Psoas muscle (tissue), 8 donors: ENCODE measurements at places on chromosomes 5 and 9. TPM values are rescaled to one million over a fixed set of nuclear protein-coding genes. Genes with fewer than 3 reads are reported as not detected.

GRCh38 chr9:110087605-110088004 lies 120.4 kb downstream of the C9orf152 start:
- H3K4me3 ChIP-seq: no peak overlapping the region
- H3K27ac ChIP-seq: no peak overlapping the region
- no peak for DNase-seq
- no peaks in the 10 kb centered on the region for H3K36me3 ChIP-seq
- no peaks in the 10 kb centered on the region for H3K27me3 ChIP-seq

DNA sequence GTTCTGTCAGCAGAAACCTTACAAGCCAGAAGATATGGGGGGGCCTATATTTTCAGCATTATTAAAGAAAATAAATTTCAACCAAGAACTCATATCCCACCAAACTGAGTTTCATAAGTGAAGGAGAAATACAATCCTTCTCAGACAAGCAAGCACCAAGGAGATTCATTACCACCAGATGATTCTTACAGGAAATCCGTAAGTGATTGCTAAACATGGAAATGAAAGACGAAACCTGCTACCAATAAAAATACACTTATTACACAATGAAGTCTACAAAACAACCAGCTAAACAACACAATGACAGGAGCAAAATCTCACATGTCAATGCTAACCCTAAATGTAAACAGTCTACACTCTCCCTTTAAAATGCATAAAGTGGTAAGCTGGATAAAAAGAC lies 17.8 kb upstream of the C9orf72 start:
- H3K27me3 ChIP-seq: peaks cover 2% of the 10 kb centered on the region
- no peak overlapping the region for H3K4me3 ChIP-seq
- DNase-seq: no peak
- no peak overlapping the region for H3K27ac ChIP-seq
- no peaks in the 10 kb centered on the region for H3K4me1 ChIP-seq

GGTA1 gene
- total RNA-seq: 1.7 TPM

- no peak overlapping the region for H3K27ac ChIP-seq
- H3K27me3 ChIP-seq: no peaks in the 10 kb centered on the region
- no peaks in the 10 kb centered on the region for H3K4me1 ChIP-seq
- no peak overlapping the region for H3K4me3 ChIP-seq
- no peak for DNase-seq
Measured at GRCh38 chr5:86918246-86918645, 300.5 kb downstream of the COX7C start.

DNA sequence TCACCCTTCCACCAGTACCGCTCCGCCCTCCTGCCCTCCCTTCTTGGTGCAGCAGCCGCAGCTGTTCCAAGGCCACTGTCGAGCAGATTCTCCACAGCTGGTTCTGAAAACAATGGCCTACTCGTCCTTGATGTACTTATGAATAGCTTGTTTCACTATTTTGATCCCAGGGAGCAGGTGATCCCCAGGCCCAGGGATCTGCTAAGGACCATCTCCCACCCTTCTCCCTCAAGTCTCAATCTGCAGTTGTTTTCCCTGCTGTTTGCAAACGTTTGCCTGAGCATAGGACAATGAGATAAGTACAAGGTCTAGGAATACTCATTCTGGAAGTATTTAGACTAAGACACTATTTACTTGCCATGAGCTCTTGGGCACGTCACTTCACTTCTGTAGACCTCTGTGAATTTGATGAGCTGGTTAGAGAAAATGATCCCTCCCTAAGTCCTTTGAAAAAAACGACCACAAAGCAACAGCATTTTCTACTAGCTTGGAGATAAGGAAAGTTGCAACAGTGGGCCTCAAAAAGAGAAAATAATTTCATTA lies 1.8 kb downstream of the LURAP1L start:
- peak overlapping the region; percentile 65 for H3K27ac ChIP-seq
- H3K4me3 ChIP-seq: peak overlapping the region; percentile 82
- H3K4me1 ChIP-seq: peaks cover 4% of the 10 kb centered on the region
- H3K27me3 ChIP-seq: no peaks in the 10 kb centered on the region
- peak; percentile 86 for DNase-seq
- H3K36me3 ChIP-seq: no peaks in the 10 kb centered on the region

- no peak overlapping the region for H3K27ac ChIP-seq
- no peak overlapping the region for H3K4me3 ChIP-seq
- no peak for DNase-seq
- H3K4me1 ChIP-seq: no peaks in the 10 kb centered on the region
- H3K27me3 ChIP-seq: no peaks in the 10 kb centered on the region
Measured at GRCh38 chr9:76697081-76697480, 67.2 kb upstream of the PCA3 start.

HCN1 gene
- 0.20 TPM for total RNA-seq

- no peak overlapping the region for H3K27ac ChIP-seq
- no peak for DNase-seq
- no peaks in the 10 kb centered on the region for H3K36me3 ChIP-seq
- H3K4me1 ChIP-seq: peaks cover 4% of the 10 kb centered on the region
- H3K4me3 ChIP-seq: no peak overlapping the region
Measured at GRCh38 chr9:94068257-94068656, 16.0 kb upstream of the PTPDC1 start.

DNA sequence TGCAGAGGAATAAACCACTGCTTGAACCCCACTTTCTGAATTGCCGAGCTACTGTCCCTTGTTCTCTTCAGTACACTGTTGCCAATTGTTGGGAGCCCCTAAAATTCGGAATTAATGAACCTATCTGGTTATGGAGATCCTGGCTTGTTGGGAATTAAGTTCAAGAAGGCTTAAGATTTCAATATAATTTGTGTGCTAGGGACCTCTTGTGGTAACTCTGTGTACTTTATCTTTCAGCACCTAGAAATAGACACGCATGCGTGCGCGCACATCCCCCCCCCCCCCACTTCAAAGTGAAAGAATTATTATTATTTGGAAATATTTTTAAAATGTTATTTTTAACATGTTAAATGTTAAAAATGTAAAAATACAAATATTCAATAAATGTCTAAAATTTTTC lies 53.3 kb upstream of the FAM169A start:
- H3K27ac ChIP-seq: no peak overlapping the region
- H3K36me3 ChIP-seq: no peaks in the 10 kb centered on the region
- no peaks in the 10 kb centered on the region for H3K4me1 ChIP-seq
- DNase-seq: no peak
- H3K4me3 ChIP-seq: no peak overlapping the region

TAF11L10 gene
- not detected for total RNA-seq

GRCh38 chr5:55720188-55720703 lies 8.1 kb upstream of the SLC38A9 start:
- H3K36me3 ChIP-seq: no peaks in the 10 kb centered on the region
- H3K27ac ChIP-seq: no peak overlapping the region
- H3K4me3 ChIP-seq: no peak overlapping the region

FGF10 gene
- 0.86 TPM for total RNA-seq

ANKRD18A gene
- not detected for total RNA-seq

DNA sequence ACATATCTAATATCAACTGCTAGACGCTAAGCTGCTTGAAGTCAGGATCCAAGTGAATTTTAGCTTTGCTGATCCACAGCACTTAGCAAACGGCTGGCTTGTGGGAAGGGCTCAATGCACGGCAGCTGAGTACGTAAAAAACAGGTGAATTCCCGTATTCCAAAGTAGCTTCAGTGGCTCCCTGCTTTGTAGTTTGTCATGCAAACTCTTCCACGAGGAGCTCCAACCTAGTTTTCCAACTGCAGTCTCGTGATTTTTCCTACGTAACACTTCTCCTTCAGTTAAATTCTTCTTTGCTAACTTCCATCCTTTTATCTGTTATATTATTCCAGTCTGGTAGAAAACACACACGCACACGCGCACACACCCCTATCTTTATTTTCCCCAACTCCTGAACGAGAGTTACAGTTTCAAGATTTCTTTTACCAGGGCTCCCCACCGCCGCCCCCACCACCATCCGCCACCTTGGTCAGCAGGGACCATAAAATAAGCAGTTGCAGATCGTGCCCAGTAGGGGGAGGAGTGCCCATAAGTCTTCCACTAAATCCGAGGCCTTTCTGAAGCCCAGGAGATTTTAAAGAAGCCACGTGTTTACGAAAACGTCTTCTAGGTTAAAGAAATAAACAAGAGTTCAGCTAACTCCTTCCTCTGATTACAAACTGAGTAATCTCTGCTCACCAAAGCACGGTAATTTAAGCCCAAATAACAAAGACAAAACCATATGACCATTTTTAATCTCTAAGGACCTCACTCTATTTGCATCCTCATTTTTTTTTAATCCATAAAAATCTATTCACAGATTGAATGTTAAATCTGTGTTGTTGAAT lies 34.8 kb upstream of the TRIO start:
- DNase-seq: peak; percentile 62
- no peak overlapping the region for H3K27ac ChIP-seq
- H3K4me3 ChIP-seq: peak overlapping the region; percentile 42
- H3K36me3 ChIP-seq: no peaks in the 10 kb centered on the region
- H3K27me3 ChIP-seq: no peaks in the 10 kb centered on the region

DNA sequence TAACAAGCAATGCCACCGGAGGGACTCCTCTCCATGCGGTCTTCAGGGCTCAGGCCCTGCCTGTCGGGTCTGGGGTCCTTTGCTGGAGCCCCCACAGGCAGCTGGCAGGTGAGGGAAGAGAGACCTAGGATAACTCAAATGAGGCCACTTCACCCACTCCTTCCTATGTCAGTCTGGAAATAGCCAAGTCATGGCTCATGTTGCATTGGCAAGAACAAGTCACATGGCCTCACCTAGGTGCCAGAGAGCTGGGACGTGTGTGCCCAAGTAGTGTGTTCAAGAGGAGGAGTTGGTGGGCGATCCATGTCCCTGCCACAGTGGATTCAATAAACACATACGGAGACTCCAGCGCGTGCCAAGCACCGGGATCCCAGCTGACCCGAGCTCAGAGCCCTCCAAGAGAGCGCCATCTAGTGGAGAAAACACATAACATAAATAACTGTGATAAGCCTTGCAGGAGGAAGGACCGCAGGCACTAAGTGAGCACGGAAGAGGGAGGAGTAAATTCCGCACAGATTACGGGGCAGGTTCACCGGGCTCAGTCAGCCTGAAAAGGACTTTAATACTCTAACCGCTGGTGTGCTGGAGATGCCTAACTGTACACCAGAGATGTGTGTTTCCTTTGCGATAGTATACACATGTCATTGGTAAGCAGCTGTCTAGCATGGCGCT lies 580.8 kb downstream of the CCDC171 start:
- no peak overlapping the region for H3K4me3 ChIP-seq
- H3K4me1 ChIP-seq: no peaks in the 10 kb centered on the region
- H3K27me3 ChIP-seq: no peaks in the 10 kb centered on the region

DNA sequence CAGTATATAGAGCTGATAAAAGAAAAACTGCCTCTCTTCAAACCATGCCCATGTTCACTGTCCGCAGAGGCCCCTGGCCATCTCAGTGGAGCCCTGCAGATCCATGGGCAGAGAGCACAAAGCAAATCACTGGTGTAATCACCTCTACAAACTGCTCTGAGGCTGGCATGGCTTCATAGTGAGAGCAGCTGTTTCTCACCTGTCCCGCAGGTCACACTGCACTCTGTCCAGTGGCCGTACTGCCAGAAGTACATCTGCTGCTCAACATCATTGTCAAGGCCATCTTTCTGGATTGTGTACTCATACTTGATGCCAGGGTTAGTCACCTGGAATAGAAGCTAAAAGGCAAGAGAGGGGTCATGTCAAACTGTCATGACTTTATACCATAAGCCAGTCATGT lies 173.3 kb downstream of the TARS1 start:
- H3K36me3 ChIP-seq: no peaks in the 10 kb centered on the region
- no peak overlapping the region for H3K4me3 ChIP-seq
- no peak overlapping the region for H3K27ac ChIP-seq
- no peaks in the 10 kb centered on the region for H3K27me3 ChIP-seq
- DNase-seq: no peak

GRCh38 chr9:37927132-37927531 lies 23.2 kb upstream of the SLC25A51 start:
- H3K27ac ChIP-seq: no peak overlapping the region
- no peak for DNase-seq
- no peaks in the 10 kb centered on the region for H3K27me3 ChIP-seq
- no peaks in the 10 kb centered on the region for H3K36me3 ChIP-seq
- H3K4me3 ChIP-seq: no peak overlapping the region

DNA sequence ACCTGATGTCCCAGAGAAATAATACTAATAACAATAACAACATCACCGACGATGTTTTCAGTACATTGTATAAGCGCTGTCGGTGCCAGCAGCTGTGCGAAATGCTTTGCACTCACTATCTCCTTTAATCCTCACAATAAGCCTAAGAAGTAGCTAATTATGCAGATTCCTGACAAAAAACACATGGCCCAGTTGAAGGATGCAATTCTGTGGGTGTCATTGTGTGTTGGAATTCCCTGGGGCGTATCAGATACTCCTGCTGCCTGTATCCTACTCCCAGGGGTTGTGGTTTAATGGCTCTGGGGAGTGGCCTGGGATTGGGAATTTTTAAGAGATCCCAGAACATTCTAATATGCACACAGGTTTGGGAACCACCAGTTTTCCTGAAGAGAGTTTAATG lies 154.0 kb downstream of the RGS3 start:
- H3K4me3 ChIP-seq: no peak overlapping the region
- peaks cover 30% of the 10 kb centered on the region for H3K4me1 ChIP-seq
- H3K36me3 ChIP-seq: no peaks in the 10 kb centered on the region

- no peaks in the 10 kb centered on the region for H3K36me3 ChIP-seq
- no peak for DNase-seq
- no peaks in the 10 kb centered on the region for H3K27me3 ChIP-seq
- H3K27ac ChIP-seq: no peak overlapping the region
- no peak overlapping the region for H3K4me3 ChIP-seq
Measured at GRCh38 chr5:39850291-39850690, 425.5 kb upstream of the DAB2 start.

DNA sequence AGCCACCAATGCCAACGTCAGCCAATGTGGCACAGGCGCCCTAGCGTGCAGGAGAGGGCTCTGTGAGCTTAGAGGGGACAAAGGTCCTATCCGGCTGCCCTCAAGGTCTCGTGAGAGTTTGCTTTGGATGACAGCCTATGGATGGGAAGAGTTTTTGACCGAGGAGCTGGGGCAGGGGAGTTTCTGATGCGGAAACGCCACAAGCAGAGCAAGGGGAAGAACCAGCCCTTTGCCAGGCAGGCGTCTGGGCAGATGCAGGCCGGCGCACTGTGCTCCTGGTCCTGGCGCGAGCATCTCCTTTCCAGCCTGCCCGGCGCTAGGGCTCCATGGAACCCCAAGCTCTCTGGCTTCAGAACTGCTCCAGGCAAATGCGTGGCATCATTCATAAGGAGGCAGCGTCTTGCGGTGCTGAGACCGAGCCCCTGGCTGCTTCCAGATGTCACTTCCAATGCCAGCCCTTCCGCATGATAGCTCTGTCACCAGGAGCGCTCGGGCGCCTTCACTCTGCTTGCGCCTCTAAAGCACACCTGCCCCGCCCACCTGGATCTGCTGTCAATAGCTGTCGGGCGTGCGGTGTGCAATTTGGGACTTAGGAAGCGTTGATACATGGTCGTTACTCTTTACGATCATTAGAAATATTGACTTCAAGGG lies 374.9 kb upstream of the IRX1 start:
- H3K4me3 ChIP-seq: no peak overlapping the region
- no peaks in the 10 kb centered on the region for H3K4me1 ChIP-seq
- H3K27ac ChIP-seq: no peak overlapping the region
